Right kidney (tissue), 9 donors: ENCODE measurements at places on chromosomes 3 and 15.

DNA sequence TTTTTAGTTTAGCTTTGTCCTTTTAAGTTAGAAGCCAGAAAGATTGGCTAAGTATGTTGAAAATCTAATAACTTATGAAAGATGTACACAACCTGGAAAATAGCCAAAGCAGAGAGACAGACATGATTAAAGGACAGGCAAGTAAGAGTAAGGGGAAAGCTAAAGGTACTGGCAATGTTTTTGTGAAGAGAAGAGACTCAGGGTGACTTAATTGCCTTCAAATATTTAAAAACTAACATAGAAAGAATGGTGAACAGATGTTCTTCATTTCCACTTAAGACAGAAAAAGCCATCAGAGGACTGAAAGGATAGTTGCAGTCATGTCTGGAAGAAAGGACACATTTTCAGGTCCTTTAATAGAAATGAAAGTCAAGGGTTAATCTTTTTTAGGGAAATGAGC, 68.8 kb downstream of the ZNF385D start:
- no peak for DNase-seq

GRCh38 chr15:53586799-53587198, 172.7 kb downstream of the WDR72 start:
- no peak for DNase-seq

DNA sequence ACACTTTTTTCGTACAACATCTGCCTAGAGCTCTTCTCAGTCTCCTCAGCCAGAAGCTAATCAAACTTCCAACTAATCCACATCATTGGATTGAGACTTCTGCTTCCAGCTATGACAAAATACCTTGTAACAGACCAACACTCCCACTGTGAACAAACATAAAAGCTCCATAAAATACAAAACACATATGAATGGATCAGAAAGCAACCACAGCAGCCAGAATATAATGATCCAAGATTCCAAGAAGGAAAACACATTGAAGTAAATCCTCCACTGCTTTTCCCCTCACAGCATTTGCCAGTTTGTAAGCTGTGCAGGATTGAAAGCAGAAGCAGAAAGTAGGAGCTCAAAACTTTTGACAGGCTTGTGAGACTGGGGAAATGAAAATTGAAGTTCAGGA, 863.2 kb downstream of the TUSC7 start:
- no peak for DNase-seq

- no peak for DNase-seq
These were observed 621.5 kb upstream of the SEMA6D start for GRCh38 chr15:47095833-47096232.

DNA sequence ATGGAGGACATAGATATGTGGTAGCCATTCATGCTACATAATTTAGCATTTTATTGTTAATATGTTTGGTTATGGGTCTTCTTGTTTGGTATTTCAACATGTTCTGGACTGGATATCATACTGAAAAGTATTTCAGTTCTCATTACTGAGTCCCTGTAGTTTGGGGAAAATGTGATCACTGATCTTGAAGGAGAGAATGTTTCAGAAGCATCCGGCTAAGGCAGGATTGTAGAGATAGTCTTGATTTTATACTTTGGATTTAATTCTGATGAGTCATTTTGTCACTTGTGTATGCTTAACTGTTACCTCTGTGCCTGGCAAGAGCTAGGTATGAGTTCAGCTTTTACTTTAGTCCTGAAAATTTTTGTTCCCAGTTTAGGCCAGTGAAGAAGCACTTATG, 7.1 kb downstream of the CHD2 start:
- no peak for DNase-seq

- DNase-seq = no peak
These were observed 54.4 kb upstream of the LRRFIP2 start for GRCh38 chr3:37228749-37229148.

- no peak for DNase-seq
These were observed 306.3 kb downstream of the ZPLD1 start for GRCh38 chr3:102741105-102741504.

DNA sequence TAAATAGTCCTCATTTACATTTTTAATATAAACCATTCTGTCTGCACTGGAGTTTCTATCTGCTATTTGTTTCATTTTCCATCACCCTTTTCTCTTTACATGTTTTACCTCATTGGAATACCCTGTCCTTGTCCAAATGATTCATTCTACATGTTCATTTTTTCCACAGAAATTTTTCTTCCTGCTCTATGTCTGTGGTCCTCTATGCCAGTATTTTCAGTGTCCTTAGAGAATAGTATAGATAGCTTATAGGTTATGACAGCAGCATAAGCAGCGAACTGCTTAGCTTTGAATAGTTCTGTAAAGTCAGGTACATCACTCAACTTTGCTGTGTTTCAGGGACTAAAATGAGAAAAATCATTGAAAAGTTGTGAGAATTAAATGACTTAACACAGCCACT, 742.3 kb upstream of the CBLB start:
- DNase-seq = no peak

- peak; percentile 46 for DNase-seq
These were observed 30.2 kb downstream of the KCNAB1 start for GRCh38 chr3:156150434-156151066.

- no peak for DNase-seq
These were observed 355.6 kb upstream of the THRB start for GRCh38 chr3:24850245-24850644.

DNA sequence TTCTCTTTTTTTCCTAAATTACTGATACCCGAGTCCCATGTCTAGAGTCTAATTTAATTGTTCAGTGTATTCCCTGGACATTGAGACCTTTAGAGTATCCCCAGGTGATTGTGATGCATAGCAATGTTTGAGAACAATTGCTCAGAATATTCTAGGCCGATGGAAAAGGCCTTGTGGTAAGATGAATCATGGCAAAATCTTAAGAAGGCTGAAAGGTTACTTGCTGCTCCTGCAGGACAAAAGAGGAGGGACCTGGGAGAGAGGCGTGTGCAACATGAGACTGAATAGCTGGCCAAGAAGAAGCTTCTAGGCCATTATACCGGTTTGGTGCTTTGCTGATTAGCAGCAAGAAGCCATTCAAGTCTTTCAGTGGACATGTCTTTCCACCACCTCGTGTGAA, 256.6 kb downstream of the ROBO2 start:
- no peak for DNase-seq

- DNase-seq = no peak
These were observed 18.5 kb downstream of the GRAMD2A start for GRCh38 chr15:72178976-72179585.

GRCh38 chr3:18556503-18557135, 131.5 kb upstream of the SATB1 start:
- no peak for DNase-seq

- no peak for DNase-seq
These were observed 891.4 kb downstream of the NTRK3 start for GRCh38 chr15:87365186-87365585.

DNA sequence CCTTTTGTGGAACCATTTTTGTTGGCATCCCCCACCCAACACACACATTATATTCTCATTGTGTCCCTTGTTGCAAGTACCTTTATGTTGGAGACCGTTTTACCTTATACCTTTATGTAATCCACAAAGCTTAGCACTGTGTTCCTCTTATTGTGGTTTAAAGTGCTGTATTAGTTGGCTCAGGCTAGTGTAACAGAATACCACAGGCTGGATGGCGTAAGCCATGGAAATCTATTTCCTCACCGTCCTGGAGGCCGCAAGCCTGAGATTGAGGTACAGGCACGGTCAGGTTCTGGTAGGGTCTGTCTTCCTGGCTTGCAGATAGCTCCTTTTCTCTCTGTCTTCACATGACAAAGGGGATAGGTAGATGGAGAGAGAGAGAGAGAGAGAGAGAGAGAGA, 302.8 kb downstream of the ROBO2 start:
- no peak for DNase-seq

DNA sequence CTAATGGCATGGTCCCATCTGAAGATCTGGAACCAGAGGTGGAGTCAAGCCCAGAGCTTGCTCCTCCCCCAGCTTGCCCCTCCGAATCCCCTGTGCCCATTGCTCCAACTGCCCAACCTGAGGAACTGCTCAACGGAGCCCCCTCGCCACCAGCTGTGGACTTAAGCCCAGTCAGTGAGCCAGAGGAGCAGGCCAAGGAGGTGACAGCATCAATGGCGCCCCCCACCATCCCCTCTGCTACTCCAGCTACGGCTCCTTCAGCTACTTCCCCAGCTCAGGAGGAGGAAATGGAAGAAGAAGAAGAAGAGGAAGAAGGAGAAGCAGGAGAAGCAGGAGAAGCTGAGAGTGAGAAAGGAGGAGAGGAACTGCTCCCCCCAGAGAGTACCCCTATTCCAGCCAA, 7.3 kb downstream of the EIF4G1 start:
- no peak for DNase-seq

- no peak for DNase-seq
These were observed 129.0 kb upstream of the THBS1 start for GRCh38 chr15:39451871-39452270.

- no peak for DNase-seq
These were observed 14.0 kb upstream of the ZCWPW2 start for GRCh38 chr3:28334552-28334951.

GRCh38 chr3:131328721-131329120, 52.9 kb upstream of the NUDT16 start:
- no peak for DNase-seq

- DNase-seq = no peak
These were observed 13.4 kb upstream of the CDAN1 start for GRCh38 chr15:42750306-42750705.

DNA sequence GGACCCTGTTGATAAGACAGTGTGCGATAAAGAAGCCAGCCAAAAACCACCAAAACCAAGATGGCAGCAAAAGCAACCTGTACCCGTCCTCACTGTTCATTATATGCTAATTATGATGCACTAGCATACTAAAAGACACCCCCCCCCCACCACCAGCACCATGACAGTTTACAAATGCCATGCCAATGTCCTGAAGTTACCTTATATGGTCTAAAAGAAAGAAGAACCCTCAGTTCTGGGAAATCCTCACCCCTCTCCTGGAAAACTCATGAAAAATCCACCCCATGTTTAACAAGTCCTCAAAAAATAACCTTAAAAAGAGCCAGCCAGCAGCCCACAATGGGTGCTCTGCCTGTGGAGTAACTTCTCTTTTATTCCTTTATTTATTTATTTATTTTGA, 48.4 kb upstream of the ZNF280D start:
- no peak for DNase-seq

GRCh38 chr3:14459787-14460186, 57.4 kb downstream of the SLC6A6 start:
- DNase-seq = no peak

DNA sequence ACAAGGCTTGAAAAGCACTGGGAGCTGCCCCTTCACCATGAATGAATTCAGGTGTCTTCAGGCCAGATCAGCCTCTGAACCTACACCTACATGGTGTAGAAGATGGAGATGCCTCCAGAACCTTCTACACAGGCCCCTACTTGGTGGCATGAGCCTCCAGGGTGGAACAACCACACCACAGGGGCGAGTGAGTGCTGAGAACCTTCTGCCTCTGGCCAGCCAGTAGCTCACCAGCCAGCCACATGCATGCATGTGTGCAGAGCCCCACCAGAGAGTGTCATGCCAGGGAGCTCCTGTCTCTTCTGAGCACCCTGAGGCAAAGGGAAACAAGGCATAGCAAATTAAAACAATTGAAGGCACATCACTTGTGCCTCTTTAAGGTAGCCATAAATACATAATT, 161.8 kb upstream of the TOPAZ1 start:
- DNase-seq = no peak

DNA sequence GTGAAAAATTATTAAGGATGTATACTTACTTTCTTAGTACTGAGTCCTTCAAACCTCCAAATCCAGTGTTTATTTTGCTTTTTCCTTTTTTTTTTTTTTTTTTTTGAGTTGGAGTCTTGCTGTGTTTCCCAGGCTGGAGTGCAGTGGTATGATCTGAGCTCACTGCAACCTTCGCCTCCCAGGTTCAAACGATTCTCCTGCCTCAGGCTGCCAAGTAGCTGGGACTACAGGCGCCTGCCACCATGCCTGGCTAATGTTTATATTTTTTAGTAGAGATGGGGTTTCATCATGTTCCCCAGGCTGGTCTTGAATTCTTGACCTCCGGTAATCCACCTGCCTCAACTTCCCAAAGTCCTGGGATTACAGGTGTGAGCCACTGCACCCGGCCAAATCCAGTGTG, 67.5 kb downstream of the KAT2B start:
- no peak for DNase-seq

DNA sequence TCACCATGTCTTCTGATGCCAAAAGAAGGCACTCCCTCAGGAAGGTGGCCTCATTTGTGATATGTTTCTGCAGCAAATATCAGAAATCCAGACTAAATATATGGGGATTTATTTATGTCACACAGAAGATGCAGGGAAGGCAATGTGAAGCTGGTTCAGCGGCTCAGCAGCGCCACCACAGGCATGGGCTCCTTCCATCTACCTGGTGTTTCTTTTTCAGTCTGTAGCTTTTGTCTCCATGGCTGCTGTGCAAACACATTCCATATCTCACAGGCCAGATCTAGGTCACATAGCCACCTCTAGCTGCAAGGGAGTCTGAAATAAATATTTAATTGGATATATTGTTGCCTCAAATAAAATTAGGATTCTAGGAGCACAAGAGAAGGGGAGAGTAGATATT, 502.1 kb upstream of the IL12A start:
- no peak for DNase-seq

GRCh38 chr15:43378601-43379000, 7.7 kb downstream of the TUBGCP4 start:
- no peak for DNase-seq

- DNase-seq = no peak
These were observed 88.4 kb downstream of the ASB7 start for GRCh38 chr15:100690795-100691158.

GRCh38 chr3:11389386-11390268, 117.4 kb downstream of the ATG7 start:
- no peak for DNase-seq

DNA sequence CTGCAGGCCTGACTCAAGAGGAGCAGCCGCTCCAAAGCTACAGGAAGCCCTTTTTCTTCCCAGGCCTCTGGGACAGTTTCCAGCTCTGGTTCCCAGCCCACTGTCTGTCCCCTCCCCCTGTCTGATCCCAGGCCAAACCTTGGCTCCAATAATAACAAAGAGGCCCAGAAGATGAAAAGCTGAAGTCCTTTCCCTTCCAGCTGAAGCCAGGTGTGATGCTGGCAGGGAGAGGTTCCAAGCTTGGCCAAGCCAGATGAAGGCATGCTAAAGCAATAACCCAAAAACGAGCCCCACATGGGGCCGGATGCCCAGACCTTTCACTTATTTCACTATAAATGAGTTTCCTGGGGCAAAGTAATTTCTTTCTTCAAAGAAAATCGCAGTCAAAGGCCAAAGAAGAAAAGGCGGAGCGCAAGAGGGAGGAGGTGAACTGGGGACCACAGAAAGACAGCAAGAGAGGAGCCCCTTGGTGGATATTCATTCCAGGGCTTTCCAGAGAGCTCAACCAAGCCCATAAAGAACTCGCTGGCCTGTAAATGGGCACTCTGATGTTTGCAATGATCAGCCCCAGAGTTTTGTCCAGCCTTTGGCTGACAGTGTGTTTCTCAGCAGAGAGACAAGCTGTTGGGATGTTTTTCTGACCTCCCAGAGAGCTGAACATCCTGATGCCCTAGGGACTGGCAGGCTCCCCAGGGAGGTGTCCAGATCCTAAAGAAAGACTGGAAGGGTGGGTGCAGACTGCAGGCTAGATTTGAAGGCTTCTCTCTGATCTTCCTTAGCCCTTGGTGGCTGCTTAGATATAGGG, 157.6 kb downstream of the UACA start:
- DNase-seq = peak; percentile 65

DNA sequence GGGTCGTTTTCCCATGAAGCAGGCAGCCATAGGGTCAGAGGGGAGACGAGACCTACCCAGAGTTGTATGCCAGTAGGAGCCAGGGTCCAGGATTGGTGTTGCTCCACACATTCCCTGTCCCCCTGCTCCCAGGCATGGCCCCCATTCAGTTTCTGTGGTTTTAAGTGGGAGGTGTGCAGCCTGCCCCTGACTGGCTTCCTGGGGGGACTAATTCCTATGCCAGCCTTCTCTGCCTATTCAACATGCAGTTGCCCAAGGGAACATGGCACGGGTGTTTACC, 126.3 kb downstream of the EEFSEC start:
- no peak for DNase-seq
